T-helper 1 cell (primary cell): ENCODE measurements at places on chromosomes 16 and 17.

DNA sequence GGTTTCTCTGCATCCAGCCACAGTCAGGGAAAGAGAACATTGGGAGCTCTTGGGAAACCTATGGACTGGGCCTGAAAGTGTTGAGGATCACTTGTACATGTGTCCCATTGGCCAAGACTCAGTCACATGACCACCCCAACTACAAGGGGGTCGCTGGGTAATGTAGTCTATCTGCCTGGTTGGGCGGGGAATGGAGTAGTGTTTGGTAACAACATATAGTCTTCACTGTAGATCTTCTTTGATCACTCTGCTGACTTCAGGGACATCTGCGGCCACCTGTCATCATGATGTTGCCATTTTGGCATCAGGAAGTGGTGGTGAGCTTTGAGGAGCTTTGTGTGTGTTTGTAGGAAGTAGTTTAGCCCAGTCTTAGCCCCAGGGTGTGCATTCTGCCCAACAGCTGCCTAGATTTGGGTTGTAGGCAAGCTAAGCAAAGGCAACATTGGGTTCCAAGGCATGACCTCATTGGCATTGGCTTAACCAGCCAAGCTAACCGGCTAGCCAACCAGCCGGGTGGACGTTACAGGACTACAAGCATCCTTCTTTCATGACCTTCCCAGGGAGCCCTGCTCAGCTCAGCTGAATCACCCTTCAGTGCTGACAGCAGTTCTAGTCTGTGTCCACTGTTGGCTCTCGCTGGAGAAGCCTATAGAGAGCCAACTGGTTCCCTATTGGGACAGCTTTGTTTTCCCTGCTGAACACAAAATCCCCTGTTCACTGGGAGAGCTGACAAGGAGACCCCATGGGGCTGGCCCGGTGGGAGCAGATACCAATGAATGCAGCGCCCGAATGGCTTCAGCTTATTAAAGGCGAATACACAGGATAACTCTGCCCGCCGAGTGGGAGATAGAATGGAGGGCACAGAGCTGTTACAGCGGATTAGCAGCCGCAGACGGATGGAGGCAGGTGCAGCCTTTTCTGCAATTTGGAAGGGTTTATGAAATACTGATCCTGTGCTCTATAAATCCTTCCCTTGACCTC lies 178.6 kb downstream of the NTN1 start:
- no peak for DNase-seq

DNA sequence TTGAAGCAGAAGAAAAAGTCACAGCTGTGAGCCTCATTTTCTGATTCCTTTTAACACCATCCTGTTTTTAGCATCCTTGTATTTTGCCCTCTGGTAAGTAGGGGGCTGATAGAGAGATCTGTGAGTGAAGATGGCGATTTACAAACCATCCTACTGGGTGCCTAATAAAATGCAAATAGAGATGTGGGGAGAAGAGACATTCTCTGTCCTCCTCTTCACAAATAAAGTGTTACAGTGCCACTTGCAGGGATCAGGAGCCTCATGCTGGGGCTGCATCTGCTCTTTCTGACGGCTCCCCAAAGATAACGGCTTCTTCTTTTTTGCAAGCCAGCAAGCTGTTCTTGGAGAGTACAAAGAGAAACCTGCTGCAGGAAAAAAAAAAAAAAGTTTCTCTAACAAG lies 418.6 kb downstream of the TOX3 start:
- no peak for DNase-seq

DNA sequence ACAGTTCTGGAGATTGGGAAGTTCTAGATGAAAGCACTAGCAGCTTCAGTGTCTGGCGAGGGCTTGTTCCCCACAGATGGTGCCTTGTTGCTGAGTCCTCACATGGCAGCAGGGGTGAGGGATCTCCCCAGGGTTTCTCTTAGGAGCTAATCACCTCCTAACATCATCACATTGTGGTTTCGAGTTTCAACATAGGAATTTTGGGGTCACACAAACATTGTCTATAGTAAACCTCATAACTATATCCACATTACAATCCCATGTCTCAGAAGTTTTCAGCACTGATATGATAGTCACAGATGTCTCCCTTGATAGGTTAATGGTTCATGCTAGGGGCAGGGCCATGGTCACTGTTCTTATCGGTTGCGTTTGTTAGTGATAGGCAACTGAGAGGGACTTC lies 13.8 kb downstream of the CLUAP1 start:
- DNase-seq, result no peak

- no peak for DNase-seq
These were observed 90.2 kb upstream of the RPL38 start for GRCh38 chr17:74113326-74113725.

DNA sequence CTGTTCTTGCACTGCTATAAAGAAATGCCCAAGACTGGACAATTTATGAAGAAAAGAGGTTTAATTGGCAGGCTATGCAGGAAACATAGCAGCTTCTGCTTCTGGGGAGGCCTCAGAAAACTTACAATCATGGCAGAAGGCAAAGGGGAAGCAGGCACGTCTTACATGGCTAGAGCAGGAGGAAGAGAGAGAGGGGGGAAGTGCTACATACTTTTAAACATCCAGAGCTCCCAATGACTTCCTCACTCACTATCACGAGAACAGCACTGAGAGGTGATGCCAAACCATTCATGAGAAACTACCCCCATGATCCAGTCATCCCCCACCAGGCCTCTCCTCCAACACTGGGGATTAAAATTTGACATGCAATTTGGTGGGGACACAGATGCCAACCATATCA lies 13.3 kb downstream of the WFIKKN2 start:
- no peak for DNase-seq

GRCh38 chr16:87580855-87581261 lies 21.4 kb upstream of the JPH3 start:
- no peak for DNase-seq

- no peak for DNase-seq
These were observed 31.8 kb downstream of the CCL4 start for GRCh38 chr17:36135465-36135864.

DNA sequence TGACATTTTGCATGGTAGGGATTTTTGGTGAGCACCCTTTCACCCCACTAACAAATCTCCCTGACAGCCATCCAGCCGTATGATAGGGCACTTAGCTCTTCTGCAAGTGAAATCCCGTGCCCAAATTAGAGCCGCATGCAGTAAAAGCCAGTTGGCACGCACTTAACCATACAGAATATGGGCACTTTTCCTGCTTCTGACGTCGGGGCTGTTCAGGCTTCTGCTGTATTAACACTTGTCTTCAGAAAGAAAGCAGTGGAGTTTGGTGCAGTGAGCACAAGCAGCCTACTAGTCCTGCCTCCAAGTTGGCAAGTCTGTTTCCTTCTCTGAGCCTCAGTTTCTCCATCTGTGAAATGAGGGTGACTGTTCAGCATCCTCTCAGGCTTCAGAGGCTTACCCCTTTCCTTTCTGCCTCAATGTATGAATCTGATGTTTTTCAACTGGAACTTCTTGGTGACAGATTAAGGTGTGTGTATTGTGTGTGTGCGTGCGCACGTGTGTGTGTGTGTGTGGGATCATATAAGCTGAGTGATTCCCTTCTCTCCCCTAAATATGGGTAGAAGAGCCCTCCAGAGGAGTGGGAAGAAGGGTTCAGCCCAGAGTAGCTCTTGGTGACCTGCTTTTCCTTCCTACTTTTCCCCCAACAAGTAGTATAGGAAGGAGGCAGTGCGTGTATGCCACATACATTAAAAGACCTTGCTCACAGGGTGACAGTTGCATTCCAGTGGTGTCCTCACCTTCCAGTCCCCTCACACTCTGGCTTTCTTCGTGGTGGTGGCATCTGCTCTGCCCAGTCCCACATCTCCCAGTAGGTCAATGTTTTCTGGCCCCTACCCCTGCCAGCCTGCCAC lies 19.0 kb downstream of the IGF2BP1 start:
- no peak for DNase-seq

GRCh38 chr17:68365469-68365868 lies 74.2 kb downstream of the ARSG start:
- DNase-seq, result no peak

GRCh38 chr17:5362162-5362811 lies 57.2 kb downstream of the NUP88 start:
- no peak for DNase-seq

DNA sequence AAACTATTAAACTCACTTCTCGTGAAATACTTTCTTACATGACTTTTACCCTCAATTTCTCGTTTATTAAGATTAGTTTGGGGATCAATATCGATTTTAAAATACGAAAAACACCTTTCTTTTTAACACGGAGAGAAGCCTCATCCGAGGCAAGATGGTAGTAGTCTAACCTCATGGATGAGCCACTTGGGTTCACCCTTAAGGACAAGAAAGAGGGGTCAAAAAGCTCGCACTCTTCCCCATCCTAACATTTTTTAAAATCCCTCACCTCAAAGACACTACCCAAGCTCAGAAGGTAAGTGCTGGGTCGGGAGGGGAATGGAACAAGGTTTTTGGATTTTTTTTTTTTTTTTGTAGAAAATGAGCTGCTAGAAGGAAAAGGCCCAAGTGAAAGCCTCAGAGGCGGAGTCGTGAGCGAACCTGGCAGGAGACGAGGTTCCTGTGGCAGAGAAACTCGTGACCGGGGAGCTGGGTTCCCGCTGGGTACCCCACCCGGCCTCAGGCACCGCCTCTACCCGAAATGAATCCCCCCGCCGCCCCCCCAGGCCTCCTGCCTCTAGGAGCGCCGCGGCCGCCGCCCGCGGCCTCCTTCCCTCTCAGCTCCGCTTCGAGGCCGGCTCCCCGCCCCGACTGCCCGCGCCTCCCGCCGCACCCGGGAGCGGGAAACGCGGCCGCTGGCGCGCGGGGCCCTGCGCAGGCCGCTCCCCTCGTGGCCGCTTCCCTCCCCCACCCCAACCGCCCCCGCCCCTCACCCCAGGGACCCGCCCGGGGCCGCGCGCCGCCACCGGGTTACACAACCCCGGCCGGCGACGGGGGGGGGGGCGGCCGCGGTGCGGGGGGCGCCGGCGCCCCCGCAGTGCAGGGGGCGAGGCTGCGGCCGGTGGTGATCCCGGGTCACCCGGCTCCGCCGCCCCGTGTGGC lies 1.6 kb downstream of the NUFIP2 start:
- peak; percentile 57 for DNase-seq

GRCh38 chr17:83057397-83057761 lies 22.0 kb upstream of the METRNL start:
- no peak for DNase-seq

DNA sequence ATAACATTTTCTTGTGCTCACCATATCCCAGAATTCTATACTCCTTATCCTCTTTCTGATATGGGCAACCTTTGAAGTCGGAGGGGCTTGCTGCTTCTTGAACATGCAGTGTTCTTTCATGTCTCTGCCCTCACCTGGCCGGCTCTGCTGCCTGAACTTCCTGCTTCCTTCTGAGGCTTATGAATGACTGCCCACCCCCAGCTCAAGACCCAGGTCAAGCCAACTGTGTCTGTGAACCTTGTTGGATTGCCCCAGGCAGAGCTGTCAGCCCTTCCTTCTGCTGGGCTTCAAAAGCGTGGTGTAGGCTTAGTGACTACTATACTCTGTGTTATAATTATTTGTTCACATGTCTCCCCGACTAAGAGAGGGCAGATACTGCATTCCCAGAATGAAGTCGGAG lies 506.5 kb downstream of the HS3ST4 start:
- DNase-seq, result no peak

DNA sequence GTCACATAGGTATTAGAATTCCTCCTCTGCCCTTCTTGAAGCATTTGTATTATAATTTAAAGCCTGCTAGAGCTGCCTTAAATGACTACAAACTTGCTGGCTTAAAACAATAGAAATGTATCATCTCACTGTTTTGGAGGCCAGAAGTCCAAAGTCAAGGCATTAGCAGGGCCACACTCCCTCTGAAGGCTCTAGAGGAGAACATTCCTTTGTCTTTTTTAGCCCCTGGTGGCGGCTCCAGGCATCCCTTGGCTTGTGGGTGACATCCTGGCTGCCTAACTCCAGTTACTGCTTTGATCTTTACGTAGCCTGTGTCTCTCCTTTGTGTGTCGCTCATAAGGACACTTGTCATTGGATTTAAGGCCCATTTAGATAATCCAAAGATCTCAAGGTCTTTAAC lies 186.6 kb upstream of the SALL1 start:
- no peak for DNase-seq

GRCh38 chr17:2214047-2214928 lies 89.3 kb downstream of the SMG6 start:
- DNase-seq, result no peak

- DNase-seq, result no peak
These were observed 773 bp upstream of the PPM1D start for GRCh38 chr17:60599220-60599619.

DNA sequence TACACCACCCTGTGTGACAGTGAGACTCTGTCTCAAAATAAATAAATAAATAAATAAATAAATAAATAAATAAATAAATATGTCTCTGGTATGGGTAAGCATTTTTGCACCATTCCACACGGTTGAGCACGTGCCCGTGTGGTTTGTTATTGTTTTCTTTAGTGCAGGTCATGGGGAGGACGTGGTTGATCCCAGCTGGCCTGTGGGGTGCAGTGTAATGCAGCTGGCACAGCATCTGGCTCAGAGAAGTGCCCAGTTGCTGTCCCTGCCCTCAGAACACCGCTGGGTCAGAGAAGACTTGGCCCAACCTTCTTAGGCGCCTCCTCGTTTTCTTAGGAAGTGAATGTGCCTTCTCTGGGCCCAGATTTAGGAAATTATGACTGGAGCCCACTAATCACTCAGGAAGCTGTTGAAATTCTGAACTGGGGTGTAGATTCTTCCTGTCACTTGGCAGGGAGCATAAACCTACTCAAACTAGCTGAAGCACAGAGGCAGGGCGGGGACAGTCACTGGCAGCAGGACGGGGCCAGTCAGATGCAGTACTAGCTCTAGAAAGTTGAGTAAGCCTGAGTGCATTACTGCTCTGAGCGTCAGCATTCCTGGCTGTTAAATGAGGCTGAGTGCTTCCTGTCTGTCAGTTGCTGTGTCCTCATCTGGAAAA lies 85.9 kb downstream of the SNX29 start:
- DNase-seq, result no peak

- no peak for DNase-seq
These were observed 2.9 kb upstream of the NPIPB15 start for GRCh38 chr16:74372953-74373846.

DNA sequence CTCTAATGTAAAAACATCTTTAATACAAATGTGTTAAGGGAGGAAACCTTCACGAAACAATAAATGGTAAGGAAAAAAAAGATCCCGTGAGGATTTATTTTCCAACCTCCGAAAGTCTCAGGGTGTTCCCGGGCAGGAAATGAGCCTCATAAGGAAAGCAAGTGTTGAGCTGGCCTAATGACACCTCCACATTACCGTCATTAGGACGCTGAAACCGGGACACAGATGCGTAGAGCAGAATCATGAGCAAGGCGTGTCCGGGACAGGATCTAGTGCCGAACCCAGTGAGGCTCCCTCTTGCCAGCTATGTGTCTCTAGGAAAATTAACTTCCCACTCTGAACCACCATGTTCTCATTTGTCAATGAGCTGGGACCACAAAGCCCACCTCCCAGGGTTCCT lies 22.7 kb upstream of the CYTH1 start:
- DNase-seq, result no peak

GRCh38 chr16:85483424-85483823 lies 129.7 kb upstream of the GSE1 start:
- no peak for DNase-seq

- no peak for DNase-seq
These were observed 310.3 kb downstream of the CDH13 start for GRCh38 chr16:82936941-82937551.

- no peak for DNase-seq
These were observed 10.8 kb upstream of the SPPL2C start for GRCh38 chr17:45833920-45834319.
